ELF-1 (cell line): ENCODE measurements at places on chromosomes 12 and 14.

- no peak for DNase-seq
These were observed 27.0 kb downstream of the SINHCAF start for GRCh38 chr12:31298922-31299321.

DNA sequence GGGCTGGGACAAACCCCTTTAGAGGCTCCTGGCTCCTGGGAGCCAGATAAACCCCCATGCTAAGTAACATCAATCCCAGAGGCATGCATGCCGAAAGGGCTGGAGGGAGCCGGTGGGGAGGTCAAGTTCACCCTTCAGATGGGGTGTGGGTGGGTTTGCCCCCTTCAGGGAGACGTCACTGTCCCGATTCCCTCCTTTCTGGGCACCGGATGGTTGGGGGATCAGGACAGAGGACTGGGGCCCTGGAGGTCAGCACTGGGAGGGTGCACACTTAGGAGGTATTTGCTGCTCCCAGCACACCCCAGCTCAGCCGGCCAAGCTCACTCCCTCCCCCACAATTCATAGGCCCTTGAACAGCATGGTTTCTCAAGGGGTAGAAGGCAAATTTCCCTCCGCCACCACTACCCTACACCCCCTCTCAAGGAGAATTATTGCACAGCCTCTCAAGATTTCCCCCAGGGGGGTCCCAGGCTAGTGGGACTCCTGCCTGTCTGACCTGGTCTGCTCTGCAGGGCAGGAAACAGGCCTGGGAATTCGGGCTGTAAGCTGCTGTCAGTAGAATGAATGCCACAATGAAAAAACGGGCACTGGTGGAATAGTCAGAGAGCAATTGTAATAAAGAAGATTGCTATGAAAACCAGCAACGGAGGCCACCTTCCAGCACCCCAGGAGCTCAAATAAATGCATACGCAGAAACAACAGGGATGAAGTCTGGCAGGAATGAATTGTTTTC, 63.5 kb downstream of the GALNT16 start:
- DNase-seq, result no peak

DNA sequence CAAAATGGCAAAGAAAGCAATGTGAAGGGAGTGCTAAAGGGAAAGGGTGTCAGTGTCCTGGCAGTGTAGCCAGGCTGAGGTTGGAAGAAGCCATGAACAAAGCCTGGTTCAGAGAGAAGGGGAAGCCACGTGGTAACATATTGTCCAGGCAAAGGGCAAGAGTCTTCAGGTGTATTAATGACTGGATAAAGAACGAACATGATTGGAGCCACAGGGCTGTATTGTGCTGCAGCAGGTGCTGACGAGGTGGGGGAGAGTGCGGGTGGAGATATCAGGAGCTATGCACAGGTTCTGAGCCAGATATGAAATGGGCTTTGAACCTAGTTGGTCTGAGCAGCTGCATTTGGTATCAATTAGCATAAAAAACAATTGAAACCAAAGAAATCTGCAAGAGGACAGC, 18.6 kb upstream of the EMP1 start:
- DNase-seq, result no peak

DNA sequence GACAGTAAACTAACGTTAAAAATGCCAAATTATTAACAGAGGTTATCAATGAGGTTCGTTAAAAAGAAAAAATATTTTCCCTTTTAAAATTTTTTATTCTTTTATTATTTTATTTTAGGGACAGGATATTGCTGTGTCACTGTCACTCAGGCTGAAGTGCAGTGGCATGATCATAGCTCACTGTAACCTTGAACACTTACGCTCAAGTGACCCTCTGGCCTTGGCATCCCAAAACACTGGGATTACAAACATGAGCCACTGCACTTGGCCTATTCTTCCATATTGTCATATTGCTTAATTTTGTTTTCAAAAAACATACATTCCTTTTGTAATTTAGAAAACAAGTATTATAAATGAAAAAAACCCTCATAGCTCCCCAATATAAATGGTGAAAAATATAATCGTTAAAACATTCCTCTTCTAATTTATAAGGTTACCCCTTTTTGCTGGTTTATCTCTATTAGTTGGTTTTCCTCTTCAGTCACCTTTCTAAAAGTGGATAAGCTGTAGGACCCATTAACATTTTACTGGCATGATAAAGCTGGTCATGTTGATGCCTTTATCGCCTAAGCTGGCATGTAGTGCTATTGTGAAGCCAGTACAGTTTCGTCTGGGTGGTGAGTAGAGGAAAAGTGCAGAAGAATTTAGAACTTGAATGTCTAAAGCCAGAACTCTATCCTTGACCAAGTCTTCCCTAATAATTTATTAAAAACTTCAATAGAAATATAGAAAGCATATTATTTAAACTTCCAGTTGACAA, 27.6 kb downstream of the PDE3A start:
- DNase-seq, result no peak

DNA sequence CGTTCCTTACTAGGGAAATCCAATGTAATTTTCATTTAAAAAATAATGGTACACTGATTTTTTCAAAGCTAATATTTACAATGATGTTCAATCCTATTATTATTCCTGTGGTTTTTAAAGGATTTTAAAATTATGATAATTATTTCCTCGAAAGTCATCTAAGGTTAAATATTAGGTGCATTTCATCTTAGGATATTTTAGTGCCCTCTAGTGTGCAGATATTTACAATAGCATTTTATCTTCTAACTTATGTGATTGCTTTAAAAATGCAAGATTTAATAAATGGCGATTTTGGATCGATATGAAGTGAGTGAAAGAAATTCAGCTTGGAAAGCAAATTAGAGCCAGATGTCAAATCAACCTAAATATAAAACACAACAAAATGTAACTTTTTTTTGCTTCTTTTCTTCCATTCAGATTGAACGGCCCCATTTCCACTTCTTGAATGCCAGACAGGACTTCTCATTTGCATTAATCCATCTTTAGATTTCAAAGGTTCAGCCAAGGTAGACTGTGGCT, 293.5 kb downstream of the SLC6A15 start:
- DNase-seq, result no peak

DNA sequence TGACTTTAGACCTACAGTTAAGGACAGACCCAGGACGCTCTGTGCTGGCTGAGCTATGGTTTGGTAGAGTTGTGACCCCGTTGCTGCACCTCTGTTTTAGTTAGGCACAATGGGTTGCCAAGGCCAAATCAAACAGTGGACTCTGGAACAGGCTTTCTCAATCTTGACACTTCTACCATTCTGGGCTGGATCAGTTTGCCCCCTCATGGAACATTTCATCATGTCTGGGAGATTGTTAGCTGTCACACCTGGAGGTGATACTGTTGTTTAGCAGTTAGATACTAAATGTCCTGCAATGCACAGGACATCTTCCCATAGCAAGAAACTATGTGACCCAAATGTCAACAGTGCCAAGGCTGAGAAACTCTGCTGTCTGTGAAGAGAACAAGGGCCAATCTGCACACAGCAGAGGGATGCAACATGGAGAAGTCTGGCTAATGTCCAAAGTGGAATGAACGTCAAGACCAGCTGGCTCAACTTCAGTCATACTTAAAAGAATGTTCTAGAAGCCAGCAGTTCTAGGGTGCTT, 65.6 kb upstream of the DICER1 start:
- DNase-seq, result no peak

GRCh38 chr12:90024262-90024661, 315.6 kb upstream of the ATP2B1 start:
- no peak for DNase-seq

- DNase-seq, result no peak
These were observed 4.2 kb downstream of the DENND5B start for GRCh38 chr12:31586728-31587127.

DNA sequence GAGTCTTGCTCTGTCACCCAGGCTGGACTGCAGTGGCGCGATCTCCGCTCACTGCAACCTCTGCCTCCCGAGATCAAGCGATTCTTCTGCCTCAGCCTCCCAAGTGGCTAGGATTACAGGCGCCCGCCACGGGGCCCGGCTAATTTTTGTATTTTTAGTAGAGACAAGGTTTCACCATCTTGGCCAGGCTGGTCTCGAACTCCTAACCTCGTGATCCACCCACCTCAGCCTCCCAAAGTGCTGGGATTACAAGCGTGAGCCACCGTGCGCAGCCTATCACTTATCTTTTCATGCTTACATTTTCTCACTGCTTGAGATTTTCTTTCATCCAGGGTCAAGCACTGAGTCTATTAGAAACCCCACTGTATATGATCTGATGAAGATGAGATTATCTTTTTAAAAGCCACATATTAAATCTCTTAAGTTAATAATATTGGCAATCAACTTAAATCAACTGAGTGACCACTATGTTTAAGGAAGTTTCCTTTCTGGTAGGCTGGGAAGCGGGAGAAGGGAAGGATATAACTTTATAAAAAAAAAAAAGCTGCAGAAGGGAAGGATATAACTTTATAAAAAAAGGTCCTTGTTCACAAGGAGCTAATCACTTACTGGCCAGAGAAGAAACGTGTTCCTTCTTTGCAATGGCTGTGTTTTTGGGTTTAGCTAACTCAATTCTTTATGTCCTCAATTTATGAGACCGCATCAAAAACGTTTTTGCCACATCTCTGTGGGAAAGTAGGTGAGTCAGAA, 1.3 kb upstream of the MDM2 start:
- no peak for DNase-seq

GRCh38 chr14:103302966-103303365, 31.1 kb upstream of the EIF5 start:
- no peak for DNase-seq

DNA sequence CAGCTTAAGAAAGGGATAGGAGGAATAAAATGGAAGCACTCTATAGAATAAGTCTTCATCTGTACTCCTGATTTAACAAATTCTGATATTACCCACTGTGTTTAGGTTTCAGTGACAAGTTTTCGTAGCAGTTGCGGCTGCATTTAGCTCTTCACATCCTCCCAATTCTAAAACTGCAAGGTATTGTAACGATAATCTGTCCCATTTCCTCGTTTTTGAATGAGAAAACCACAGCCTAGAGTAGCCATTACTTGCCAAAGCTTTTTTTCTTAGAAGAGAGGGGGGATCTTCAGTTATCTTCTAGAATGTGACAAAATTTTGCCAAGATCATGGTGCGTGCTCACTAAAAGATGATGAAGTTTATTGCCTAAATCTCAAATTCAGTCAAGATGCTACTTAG, 155.8 kb downstream of the PDE3A start:
- DNase-seq, result no peak

DNA sequence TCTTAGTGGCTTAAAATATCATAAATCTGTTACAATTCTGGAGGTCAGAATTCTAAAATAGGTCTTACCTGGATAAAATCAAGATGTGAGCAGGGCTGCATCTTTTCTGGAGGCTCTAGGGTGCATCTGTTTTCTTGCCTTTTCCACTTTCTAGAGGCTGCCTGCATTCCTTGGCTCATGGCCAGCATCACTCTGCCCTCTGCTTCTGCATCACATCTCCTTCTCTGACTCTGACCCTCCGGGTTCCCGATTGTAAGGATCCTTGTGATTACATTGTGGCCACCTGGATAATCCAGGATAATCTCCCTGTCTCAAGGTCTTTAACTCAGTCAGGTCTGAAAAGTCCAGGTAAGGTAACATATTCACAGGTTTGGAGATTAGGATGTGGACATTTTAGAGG, 11.0 kb upstream of the BMP4 start:
- no peak for DNase-seq

- DNase-seq, result no peak
These were observed 4.5 kb upstream of the MIA2 start for GRCh38 chr14:39229222-39229543.

GRCh38 chr12:120259418-120260202, 5.9 kb downstream of the PXN start:
- no peak for DNase-seq

- DNase-seq, result no peak
These were observed 22.4 kb upstream of the EIF2B2 start for GRCh38 chr14:74980398-74980730.

- no peak for DNase-seq
These were observed 87.5 kb downstream of the SPTB start for GRCh38 chr14:64792231-64792630.

GRCh38 chr12:128170181-128170580, 96.8 kb upstream of the TMEM132C start:
- DNase-seq, result peak; percentile 3

DNA sequence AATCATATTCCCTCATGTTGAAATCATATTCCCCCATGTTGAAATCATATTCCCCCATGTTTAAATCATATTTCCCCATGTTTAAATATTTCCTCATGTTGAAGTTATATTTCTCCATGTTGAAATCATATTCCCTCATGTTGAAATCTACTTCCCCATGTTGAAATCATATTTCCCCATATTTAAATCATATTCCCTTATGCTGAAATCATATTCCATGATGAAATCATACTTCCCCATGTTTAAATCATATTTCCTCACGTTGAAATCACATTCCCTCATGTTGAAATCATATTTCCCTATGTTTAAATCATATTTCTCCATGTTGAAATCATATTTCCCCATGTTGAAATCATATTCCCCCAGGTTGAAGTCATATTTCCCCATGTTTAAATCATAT, 34.6 kb upstream of the ADGRD1 start:
- no peak for DNase-seq

- no peak for DNase-seq
These were observed 151.7 kb upstream of the GZMB start for GRCh38 chr14:24785698-24786097.

GRCh38 chr12:98403936-98404335, 111.5 kb upstream of the TMPO start:
- no peak for DNase-seq

DNA sequence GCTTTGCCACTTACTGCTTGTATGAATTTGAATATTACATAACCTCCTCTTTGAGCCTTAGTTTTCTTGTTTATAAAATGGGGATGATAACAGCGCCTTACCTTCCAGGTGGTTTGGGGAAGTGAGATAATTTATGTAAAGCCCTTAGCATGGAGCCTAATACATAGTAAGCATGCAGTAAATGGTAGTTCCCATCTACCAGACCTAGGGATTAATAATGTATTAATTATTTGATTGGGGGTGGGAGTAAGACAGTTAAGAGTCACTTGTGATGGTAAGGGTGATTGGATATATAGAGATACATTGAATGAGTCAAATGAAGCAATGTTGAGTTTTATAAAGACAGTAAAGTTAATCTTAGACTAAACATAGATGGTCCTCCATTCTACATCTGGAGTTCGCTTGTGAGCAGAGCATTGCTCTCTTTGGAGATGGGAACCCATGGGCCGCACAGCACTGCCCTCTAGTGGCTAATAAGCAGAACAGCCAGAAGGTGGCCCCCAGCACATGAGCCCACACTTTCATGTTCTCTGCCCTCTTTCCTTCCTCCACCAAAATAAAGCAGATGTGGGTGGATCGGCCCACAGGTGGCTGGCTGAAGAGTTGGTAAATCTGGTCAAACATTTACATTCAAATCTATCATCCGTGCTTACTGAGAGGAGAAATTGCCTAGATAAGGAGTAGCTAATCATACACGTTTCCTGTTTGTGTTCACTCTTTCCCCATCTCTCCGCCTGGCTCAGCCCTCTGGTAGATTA, 26.5 kb upstream of the TAMALIN start:
- DNase-seq, result peak; percentile 64

GRCh38 chr12:53222170-53222721, 9.8 kb downstream of the RARG start:
- no peak for DNase-seq

DNA sequence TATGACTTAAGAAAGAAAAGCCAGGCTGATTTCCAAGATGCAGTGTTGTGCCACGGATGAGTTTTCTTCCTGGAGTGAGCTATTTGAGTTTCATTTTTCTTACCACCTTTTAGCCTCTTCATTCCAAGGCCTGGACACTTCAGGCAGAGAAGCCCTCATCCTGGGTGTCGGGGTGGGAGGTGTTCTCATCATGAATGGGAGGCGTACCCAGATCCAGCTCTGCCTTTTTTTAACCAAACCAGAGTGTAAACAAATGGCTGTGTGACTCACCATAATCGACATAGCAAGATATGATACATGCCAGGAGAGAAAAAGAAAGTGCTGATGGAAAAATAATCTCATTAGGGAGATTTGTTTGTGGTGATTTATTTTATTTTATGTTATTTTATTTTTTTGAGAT, 79.9 kb downstream of the ARF6 start:
- DNase-seq, result no peak
